ENCODE measurements at places on chromosomes 12 and 14.

- DNase-seq: no peak
These were observed 31.7 kb downstream of the TNFAIP2 start for GRCh38 chr14:103155010-103155409.

DNA sequence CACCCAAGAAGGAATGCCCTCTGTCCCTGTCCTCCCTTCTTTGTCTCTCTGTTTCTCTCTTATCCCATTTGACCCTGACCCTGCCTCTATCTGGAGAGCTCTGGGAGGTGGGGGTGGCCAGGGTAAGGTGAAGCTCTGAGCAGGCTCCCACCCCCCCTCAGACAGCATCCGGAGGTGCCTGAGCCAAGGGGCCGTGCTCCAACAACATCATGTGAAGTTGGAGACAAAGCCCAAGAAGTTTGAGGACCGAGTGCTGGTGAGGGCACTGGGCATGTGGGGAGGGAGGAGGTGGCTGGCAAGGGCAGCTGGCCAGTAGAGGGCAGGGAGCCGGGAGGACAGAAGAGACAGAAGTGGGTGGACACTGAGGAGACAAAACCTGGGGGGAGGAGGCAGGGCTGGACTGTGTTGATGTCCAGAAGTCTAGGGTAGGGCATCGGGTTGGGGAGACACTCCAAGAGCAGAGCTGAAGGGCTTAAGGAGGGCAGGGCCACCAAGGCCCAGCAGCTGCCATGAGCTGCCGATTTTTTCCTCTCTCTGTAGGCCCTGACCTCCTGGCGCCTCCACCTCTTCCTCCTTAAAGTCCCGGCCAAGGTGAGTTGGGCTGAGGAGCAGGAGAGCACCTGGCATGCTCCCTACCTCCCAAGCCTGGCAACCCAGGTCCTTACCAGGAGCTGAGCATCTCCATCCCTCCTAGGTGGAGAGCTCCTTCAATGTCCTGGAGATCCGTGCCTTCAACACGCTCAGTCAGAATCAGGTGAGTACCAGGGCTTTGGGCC lies 1.9 kb downstream of the CARMIL3 start:
- no peak for DNase-seq

DNA sequence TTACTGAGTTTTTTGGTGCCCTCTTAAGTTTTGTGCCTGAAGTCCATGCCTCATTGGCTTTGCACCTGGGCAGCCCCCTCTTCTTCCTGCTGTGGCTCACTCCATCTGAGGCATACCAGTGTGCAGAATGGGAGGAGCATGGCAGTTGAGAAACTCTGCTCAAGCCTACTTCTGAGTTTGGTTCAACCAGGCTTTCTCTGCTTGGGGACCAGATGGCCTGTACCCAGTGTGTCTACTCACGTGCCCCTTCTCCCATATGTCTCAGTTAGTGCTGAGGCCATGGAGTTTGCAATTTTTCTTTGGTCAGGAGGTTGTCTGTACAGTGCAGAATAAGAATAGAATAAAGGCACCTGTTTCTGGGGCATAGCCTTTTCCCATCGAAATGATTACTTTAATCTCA lies 383.3 kb upstream of the DDHD1 start:
- DNase-seq: no peak

- no peak for DNase-seq
These were observed 1180.6 kb downstream of the VRK1 start for GRCh38 chr14:97977651-97978261.

DNA sequence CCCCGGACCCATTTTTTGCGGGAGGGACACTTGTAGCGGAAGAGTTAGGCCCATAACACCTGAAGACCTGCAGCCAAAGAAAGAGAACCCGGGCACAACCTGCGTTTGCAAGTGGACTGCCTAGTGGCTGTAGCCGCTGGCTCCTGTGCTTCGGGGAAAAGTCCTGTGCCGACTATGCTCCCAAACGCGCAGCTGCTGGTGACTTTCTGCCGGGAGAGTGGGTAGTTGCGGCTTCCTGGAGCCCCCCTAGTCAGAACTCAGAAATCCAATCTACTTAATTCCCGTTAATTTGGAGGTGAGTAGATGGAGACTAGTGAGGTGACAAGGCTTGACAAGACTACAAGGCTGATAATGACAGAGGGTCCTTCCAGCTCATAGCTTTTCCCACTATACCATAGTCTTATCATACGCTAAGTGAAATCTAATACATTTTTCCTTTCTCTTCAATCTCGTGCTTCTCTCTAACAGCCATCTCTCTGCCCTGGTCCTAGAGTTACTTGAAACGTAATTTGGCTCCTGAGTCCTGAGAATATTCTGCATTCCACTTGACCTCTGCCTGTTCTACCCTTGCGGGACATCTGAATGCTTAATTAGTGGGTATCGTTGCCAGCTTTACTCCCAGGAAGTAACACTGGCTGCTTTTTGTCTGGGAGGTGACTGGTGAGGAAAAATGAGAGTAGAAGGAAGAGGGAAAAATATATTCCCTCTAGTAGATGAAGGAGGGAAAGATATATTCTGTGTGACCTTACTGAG lies 556 bp downstream of the MTHFD1 start:
- no peak for DNase-seq

DNA sequence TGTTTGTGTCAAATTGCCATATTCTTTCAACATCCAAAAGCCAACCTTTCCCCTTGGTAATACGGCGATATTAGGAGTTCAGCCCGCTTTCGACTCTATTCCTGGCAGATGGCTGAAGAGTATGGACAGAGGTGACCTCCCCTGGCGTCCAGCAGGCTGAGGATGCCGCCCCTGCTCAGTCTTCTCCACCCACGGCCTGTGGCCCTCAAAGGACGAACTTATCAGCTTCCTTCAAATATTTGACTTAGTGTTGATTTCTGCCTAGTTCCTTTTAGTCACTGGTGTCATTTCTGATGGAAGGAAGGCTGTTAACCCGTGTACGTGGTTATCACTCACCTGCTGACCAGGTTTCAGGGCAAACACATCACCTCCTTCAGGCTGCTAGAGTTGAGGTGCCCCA lies 65.0 kb downstream of the TESC start:
- no peak for DNase-seq

GRCh38 chr14:69591317-69591716 lies 16.6 kb upstream of the CCDC177 start:
- DNase-seq: no peak

DNA sequence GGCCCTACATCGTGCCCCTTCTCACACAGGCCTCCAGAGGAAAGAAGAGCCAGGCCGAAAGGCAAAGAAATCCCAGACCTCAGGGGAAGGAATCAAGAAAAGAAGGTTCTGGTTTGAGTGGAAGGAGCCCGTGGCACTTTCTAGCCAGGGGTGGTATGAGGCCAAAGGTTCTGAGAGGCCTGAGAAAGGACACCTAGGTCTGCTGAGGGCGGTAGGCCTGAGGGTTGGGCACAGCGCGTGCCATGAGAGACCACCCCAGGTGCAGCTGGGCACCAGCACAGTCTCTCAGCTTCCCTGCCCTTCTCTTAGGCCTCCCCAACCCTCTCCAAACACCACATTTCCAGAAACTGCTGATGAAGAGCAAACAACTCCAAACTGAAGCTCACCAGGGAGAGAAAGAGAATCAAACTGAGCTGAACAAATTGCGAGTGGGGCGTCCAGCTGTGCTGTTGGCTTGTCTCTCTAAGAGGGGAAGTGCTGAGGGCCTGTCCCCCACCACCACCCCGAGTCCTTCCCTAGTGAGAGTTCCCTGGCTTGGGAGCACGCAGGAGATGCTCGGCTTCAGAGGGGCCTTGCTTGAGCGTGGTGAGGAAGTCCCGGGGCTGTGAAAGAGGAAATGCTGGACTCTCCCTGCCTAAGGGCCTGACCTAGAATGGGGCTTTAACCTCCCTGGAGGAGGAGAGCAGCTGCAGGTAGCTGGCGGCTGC lies 184.8 kb downstream of the ZFP36L1 start:
- DNase-seq: no peak

DNA sequence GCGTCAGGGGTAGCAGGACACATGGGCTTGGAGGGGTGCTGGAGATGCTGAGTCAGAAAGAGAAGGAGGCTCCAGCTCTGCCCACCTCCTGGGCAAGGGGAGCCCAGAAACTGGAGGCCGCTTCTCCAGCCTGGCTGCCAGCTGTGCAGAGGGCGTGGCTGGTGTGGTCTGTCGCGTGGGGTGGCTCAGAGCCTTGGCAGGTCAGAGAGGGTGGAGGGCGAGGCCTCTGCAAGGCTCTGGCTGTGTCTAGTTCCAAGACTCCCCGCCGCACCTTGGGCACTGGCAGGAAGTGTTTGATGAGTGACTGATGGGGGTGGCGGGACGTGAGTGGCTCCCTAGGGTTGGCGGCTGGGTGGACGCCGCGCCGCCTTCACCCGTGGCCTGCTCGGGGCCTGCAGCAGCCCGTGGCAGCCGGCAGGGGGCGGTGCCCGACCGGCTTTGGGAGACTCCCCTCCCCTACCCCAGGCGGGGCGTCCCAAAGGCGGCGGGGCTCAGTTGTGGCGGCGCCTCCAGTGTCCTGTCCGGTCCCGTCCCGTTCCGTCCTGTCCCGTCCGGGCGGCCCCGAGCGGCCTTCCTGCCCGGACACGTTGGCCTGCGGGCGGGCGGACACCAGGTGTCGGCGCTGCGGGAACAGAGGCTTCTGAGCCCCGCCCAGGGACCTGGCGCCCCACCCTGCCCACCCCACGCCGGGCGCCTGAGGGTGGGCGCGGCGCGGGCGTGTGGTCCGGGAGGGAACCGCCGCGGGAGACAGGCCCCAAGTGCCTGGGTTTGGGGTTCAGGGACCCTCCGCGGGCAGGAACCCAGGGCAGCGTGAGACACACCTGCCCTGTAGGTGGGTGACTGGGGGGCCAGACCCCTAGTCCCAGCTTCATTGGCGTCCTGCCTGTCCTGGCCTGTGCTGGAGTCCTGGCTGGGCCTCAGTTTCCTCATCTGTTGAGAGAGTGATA lies 39.7 kb downstream of the KRT80 start:
- no peak for DNase-seq

DNA sequence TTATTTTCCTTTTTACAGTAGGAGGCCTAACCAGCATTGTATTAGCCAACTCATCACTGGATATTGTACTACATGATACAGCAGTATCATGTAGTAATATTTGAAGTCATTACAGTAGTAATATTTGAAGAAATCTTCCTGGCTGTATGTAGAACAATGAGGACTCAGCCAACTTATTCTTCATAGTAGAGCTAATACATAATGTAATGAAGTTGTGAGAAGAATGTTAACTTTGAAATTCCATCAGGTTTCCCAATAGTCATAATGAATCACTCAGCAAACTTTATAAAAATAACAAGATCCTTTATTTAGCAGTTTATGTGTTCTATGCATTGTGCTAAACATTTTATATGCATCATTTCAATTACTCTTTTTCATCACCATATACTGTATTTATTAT lies 61.8 kb downstream of the LRRK2 start:
- no peak for DNase-seq

All from NCI-H187 treated with DMSO at 0.1 percent for 48 hours (cell line).